T-cell (primary cell): ENCODE measurements at places on chromosomes 7 and 10. TPM values are rescaled to one million over a fixed set of nuclear protein-coding genes. Genes with fewer than 3 reads are reported as not detected.

GRCh38 chr10:132059760-132060508 lies 5.8 kb upstream of the JAKMIP3 start:
- peaks cover 41% of the 10 kb centered on the region for H3K27me3 ChIP-seq
- no peaks in the 10 kb centered on the region for H3K4me1 ChIP-seq
- no peaks in the 10 kb centered on the region for H3K36me3 ChIP-seq
- DNase-seq: no peak

- H3K4me3 ChIP-seq: no peak overlapping the region
- H3K27me3 ChIP-seq: no peaks in the 10 kb centered on the region
- no peaks in the 10 kb centered on the region for H3K4me1 ChIP-seq
Measured at GRCh38 chr10:44297963-44298362, 86.9 kb downstream of the CXCL12 start.

- no peak overlapping the region for H3K27ac ChIP-seq
- no peak for DNase-seq
- H3K4me3 ChIP-seq: no peak overlapping the region
- H3K27me3 ChIP-seq: no peaks in the 10 kb centered on the region
Measured at GRCh38 chr7:7191137-7191536, 8.8 kb downstream of the C1GALT1 start.

DNA sequence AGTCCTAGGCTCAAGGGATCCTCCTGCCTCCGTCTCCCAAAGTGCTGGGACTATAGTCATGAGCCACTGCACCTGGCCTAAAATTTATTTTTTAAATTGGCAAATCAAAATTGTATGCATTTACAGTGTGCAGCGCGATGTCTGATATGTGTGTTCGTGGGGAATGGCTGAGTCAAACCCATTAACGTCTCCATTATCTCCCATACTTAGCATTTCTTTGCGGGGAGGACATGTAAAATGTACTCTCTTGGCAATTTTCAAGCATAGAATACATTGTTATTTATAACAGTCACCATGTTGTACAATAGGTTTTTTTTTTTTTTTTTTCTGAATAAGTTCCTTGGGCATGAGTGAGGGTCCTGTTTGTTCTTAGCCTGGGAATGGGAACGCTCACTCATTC lies 3.8 kb downstream of the TMEM184A start:
- no peaks in the 10 kb centered on the region for H3K36me3 ChIP-seq
- no peak overlapping the region for H3K27ac ChIP-seq
- H3K27me3 ChIP-seq: no peaks in the 10 kb centered on the region
- H3K4me3 ChIP-seq: no peak overlapping the region
- DNase-seq: no peak

NRG3 gene
- total RNA-seq: not detected

HOGA1 gene
- total RNA-seq: not detected

SRRM3 gene
- not detected for total RNA-seq

MRC1 gene
- total RNA-seq: 0.76 TPM

DNA sequence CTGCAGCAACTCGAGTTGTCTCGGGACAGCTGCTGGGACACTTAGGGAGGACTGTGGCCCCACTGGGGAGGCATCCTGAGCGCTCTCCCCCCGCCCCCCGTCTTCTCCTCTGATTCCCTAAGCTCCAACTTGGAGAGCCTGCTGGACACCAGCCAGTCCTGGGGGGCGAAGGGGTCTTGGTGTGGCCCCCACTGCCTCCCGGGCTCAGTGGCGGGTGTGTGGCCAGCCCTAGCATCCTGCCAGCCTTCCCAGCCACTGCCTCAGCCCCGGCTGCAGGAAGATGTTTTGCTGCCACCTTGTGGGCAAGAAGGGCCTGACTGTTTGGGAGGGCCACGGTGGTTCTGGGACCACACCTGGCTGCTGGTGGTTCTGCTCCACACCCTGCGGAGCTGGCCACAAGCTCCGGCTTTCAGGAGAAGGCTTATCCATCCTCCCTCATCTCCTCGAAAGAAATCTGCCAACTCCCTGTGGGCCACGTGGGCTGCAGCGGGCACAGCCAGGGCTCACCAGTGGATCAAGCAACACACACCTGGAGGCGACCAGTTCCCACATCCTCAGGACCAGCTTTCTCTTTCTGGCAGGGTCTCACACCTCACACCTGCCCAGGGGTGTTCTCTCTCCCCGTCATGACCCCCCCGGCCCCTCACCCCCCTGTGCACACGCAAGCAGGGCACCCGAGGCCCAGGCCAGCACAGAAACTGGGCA lies 24.8 kb downstream of the AGAP3 start:
- H3K4me3 ChIP-seq: no peak overlapping the region
- DNase-seq: peak; percentile 64
- no peak overlapping the region for H3K27ac ChIP-seq

- H3K27me3 ChIP-seq: no peaks in the 10 kb centered on the region
- no peak overlapping the region for H3K4me3 ChIP-seq
- no peaks in the 10 kb centered on the region for H3K36me3 ChIP-seq
Measured at GRCh38 chr10:34191406-34191805, 623.7 kb downstream of the PARD3 start.

DNA sequence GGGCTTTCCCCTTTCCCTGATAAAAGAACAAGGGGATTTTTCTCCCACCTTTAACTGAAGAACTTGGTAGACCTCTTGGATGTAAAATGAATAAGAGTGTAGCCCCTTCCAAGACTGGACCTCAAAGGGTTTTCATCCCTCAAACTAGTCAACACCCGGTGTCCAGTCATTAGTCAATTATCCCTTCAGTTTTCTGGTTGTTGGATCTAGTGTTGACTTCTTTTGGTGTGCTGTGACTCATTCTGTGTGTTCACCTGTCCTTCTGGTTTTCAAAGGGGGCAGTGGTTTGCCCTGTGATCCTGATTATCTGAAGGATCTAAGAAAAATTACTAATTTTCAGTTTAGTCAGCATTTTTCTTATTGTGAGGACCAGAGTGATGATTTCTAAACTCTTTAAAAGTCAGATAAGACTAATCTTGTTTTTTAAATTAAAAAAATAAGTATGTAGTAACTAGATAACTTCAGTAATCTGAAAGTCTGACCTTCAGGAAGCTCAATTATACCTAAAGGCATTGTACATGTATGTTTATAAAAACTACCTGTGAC lies 583.5 kb downstream of the CNTNAP2 start:
- no peak overlapping the region for H3K4me3 ChIP-seq
- H3K27me3 ChIP-seq: no peaks in the 10 kb centered on the region
- no peak for DNase-seq
- no peak overlapping the region for H3K27ac ChIP-seq
